Ascending aorta (tissue), 2 donors: ENCODE measurements at places on chromosomes 3 and 15.

- H3K27me3 ChIP-seq: no peaks in the 10 kb centered on the region
- no peak overlapping the region for H3K27ac ChIP-seq
- no peak for DNase-seq
- H3K4me1 ChIP-seq: peaks cover 5% of the 10 kb centered on the region
- peaks cover 22% of the 10 kb centered on the region for H3K36me3 ChIP-seq
Measured at GRCh38 chr15:78037328-78037727, 40.2 kb downstream of the TBC1D2B start.

GRCh38 chr15:31814082-31814481 is 216.2 kb upstream of the CHRNA7 start:
- no peak for DNase-seq
- H3K4me1 ChIP-seq: no peaks in the 10 kb centered on the region
- H3K36me3 ChIP-seq: no peaks in the 10 kb centered on the region
- no peak overlapping the region for H3K27ac ChIP-seq
- no peak overlapping the region for H3K4me3 ChIP-seq

GRCh38 chr3:169769287-169770181 is at the start of gene ACTRT3:
Gene ACTRT3, minus strand, starts transcription at chr3:169769561. Its CDS starts 41 bp downstream, at chr3:169769520.
- peaks cover 3% of the 10 kb centered on the region for H3K4me1 ChIP-seq
- H3K36me3 ChIP-seq: peaks cover 4% of the 10 kb centered on the region

- no peak for DNase-seq
- no peaks in the 10 kb centered on the region for H3K4me1 ChIP-seq
Measured at GRCh38 chr3:170907637-170908234, 701 bp downstream of the EIF5A2 start.

DNA sequence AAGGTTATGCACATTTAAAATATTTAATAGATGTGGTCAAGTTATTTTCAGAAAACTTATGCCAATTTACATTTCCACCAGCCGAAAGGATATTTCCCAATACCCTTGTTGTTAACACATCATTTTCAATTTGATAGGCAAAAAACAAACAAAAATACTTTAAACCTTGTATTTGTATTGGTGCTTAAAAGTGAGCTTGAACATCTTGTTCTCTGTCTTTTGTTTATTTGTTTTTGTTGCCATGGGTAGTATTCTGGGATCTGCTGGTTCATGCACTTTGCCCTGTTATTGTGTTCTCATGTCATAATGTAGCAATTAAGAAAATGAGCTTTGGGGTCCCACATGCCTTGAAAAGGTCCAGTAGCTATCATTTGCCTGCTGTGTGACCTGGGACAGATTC is 191.4 kb downstream of the LRTM1 start:
- H3K4me1 ChIP-seq: no peaks in the 10 kb centered on the region
- no peaks in the 10 kb centered on the region for H3K36me3 ChIP-seq
- no peaks in the 10 kb centered on the region for H3K27me3 ChIP-seq
- H3K4me3 ChIP-seq: no peak overlapping the region
- no peak for DNase-seq
- no peak overlapping the region for H3K27ac ChIP-seq

GRCh38 chr3:53162672-53163443 is 1.8 kb downstream of the PRKCD start:
- peak overlapping the region; percentile 90 for H3K4me3 ChIP-seq
- no peak for DNase-seq
- no peaks in the 10 kb centered on the region for H3K27me3 ChIP-seq
- H3K27ac ChIP-seq: peak overlapping the region; percentile 81
- no peaks in the 10 kb centered on the region for H3K36me3 ChIP-seq
- peaks cover 11% of the 10 kb centered on the region for H3K4me1 ChIP-seq

DNA sequence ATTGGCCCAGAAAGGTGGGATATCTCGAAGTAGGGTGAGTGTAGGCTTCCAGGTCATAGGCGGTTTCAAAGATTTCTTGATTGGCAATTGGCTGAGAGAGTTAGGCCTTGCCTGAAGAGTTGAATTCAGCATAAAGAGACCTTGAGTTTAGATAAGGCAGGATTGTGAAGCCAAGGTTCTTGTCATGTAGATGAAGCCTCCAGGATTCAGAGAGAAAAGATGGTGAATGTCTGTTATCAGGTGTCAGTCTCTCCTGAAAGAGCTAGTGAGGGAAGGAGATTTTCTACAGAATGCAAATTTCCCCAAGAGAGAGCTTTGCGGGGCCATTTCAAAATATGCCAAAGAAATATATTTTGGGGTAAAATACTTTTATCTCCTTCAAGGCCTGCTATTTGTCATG is 217.0 kb upstream of the TLE3 start:
- H3K4me1 ChIP-seq: no peaks in the 10 kb centered on the region
- no peak overlapping the region for H3K27ac ChIP-seq
- no peak for DNase-seq
- no peak overlapping the region for H3K4me3 ChIP-seq
- H3K36me3 ChIP-seq: no peaks in the 10 kb centered on the region

DNA sequence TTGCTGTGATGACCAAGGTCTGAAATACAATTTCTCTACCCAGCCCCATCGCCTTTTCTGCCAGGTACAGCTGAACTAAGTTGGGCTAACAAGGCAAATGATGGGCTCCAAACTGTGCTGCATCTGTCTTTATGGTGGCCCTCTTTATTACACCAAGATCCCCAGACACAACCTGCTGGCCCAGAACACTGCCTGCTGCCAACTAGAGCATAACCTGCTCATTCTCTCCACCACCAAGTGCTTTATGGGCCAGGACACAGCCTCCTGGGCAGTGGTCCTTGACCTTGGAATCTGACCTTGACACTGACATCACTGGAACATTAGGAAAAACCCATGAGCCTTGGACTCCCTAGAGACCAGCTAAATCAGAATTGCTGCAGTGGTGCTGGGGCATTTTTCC is 3.3 kb downstream of the LINS1 start:
- no peak for DNase-seq
- no peak overlapping the region for H3K4me3 ChIP-seq
- no peak overlapping the region for H3K27ac ChIP-seq
- H3K4me1 ChIP-seq: peaks cover 7% of the 10 kb centered on the region
- H3K36me3 ChIP-seq: no peaks in the 10 kb centered on the region

DNA sequence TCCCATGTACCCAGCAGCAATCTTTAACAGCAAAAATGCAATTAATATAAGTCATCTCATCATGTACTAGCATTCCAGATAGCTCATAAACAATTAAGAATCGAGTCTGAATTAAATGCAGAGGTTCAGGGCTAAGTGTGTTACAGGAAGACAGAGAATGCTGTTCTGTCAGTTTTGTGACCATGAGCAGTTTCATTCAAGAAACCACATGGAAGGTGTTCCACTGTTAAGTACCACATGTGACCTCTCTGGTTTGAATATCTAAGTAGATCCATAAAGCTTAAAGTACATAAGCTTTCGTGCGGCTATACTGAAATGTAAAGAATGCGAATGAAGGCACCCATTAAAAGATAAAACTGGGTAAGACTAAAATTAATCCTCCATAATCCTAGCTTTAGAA is 272.3 kb downstream of the IL5RA start:
- no peak overlapping the region for H3K27ac ChIP-seq
- H3K27me3 ChIP-seq: no peaks in the 10 kb centered on the region
- H3K4me3 ChIP-seq: no peak overlapping the region
- no peak for DNase-seq
- H3K36me3 ChIP-seq: no peaks in the 10 kb centered on the region

GRCh38 chr3:54222316-54222715 is 100.0 kb downstream of the CACNA2D3 start:
- H3K36me3 ChIP-seq: no peaks in the 10 kb centered on the region
- no peak for DNase-seq
- H3K27me3 ChIP-seq: no peaks in the 10 kb centered on the region
- H3K4me3 ChIP-seq: no peak overlapping the region

DNA sequence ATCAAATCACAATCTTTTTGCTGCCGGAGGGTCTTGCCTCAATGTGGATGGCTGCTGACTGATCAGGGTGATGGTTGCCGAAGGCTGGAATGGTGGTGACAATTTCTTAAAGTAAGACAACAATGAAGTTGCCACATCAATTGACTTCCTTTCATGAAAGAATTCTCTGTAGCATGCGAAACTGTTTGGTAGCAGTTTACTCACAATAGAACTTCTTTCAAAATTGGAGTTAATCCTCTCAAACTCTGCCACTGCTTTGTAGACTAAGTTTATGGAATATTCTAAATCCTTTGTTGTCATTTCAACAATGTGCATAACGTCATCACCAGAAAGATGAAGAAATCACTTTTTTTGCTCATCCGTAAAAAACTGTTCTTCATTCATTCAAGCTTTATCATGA is 65.8 kb downstream of the B3GNT5 start:
- H3K27me3 ChIP-seq: no peaks in the 10 kb centered on the region
- no peaks in the 10 kb centered on the region for H3K36me3 ChIP-seq
- H3K4me1 ChIP-seq: no peaks in the 10 kb centered on the region
